ENCODE measurements at places on chromosomes 7 and 10.
A peak's percentile ranks its signal among the peaks of the same experiment; 100 is the strongest.

GRCh38 chr10:51920672-51921071 is 221.3 kb upstream of the CSTF2T start:
- no peak for DNase-seq

GRCh38 chr7:138546064-138546619 is 86.1 kb downstream of the TRIM24 start:
- DNase-seq: no peak

DNA sequence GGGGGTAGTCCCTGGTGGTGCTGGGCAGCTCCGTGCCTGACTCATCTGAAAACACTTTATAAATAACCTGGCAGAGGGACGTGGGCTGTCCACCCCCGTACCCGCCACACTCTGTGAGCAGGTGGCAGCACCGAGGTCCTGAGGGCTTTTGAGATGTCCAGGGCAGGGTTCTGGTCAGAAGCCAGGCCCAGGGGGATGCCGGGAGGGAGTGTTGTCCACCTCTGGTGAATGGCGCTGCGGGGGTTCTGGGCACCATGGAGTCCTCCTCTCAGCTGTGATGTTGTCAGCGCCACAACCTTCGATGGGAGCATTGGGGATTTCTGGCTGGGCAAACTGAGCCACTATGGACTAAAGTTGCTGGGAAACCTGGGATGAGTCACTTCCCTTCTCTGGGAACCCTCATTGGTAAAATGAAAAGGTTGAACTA is 27.4 kb upstream of the GOLGA7B start:
- no peak for DNase-seq

DNA sequence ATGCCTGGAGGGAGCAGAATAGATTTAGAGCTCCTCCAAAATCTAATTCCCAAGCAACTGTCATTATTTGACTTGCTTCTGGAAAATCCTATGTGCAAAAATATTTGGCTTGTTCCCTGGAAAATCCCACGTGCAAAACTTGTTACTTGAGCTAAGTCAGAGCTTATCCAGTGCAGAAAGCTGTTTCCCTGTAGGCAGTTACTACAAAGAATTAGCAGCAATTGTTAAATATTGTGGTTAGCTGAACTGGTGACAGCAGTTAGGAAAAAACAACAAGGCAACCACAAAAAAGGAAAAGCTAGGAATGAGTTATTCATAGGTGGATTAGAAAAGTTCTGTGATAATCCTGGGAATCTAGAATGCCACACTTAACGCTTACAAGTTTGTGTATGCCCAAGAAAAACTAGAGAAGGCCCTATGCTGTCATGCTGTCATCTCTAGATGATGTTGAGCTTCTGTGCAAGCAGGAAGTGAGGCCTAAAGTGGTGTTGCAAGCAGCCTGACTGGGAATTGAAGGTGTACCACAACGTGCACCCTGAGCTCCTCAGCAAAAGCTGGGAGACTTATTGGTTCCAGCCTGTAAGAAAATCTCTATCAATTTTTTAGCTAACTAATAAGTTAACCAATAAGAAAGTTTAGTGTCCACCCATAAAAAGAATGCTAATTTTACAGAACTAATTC is 738.6 kb upstream of the LRRTM3 start:
- peak; percentile 1 for DNase-seq

- no peak for DNase-seq
Measured at GRCh38 chr10:84846658-84847316, 518.4 kb downstream of the CCSER2 start.

DNA sequence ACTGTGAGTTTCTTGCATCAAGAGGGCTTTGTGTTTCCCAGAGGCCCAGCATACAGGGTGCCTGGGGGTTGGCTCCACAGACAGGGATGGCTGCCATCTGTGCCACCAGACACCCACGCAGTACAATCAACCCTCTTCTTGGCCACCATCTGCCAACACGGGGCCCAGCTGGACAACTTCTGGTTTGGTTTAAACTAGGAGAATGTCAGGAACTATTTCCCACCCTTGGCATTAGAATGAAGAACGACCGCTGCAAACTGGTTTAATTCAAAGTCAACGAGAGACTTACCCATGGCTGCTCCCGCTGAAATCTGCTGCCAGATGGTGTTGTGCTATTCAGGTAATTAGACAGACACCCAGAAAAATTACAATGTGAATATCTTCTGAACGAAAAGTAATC is 27.8 kb downstream of the NMT2 start:
- no peak for DNase-seq

DNA sequence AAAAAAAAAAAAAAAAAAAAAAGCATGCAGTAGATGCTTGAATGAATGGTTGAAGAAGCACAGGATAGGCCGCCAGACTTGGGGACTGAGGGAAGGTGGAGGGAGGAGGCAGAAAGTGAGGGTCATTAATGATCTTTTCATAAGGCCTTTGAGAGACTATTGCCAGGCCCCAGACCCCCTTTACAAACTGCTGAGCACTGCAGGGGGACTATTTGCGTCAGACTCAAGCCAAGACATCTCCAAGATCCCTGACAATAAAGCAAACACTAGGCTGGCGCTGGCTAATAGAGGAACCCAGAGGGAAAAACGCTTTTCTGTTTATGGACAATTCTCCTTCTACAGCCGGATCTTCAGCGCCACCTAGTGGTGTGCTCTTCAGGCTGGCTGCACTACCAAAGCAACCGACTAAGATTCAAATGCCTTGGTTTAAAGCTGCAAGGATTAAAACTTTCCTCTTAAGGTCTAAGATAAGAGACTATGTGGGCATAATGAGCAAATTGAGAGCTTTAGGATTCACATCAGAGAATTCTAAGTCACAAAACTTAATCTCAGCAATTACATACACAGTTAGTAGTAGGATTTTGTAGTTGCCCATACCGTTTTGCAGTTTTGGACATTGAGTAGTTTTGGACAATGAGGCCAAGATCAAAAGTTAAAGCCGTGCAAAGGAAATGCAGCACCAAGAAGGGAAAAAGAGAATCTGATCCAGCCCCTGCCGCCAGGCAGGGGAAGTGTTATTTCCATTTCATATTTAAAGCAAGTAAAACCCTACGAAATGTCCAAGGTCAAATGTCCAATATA is 17.9 kb upstream of the AGK start:
- DNase-seq: peak; percentile 31

DNA sequence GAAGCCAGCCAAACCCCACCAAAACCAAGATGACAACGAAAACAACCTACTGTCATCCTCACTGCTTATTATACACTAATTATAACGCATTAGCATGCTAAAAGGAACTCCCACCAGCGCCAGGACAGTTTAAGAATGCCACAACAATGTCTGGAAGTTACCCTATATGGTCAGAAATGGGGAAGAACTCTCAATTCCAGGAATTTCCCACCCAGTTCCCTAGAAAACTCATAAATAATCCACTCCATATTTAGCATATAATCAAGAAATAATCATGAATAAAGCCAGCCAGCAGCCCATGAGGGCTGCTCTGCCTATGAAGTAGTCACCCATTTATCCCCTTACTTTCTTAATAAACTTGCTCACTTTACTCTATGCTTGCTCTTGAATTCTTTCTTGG is 20.8 kb downstream of the MICU1 start:
- no peak for DNase-seq

DNA sequence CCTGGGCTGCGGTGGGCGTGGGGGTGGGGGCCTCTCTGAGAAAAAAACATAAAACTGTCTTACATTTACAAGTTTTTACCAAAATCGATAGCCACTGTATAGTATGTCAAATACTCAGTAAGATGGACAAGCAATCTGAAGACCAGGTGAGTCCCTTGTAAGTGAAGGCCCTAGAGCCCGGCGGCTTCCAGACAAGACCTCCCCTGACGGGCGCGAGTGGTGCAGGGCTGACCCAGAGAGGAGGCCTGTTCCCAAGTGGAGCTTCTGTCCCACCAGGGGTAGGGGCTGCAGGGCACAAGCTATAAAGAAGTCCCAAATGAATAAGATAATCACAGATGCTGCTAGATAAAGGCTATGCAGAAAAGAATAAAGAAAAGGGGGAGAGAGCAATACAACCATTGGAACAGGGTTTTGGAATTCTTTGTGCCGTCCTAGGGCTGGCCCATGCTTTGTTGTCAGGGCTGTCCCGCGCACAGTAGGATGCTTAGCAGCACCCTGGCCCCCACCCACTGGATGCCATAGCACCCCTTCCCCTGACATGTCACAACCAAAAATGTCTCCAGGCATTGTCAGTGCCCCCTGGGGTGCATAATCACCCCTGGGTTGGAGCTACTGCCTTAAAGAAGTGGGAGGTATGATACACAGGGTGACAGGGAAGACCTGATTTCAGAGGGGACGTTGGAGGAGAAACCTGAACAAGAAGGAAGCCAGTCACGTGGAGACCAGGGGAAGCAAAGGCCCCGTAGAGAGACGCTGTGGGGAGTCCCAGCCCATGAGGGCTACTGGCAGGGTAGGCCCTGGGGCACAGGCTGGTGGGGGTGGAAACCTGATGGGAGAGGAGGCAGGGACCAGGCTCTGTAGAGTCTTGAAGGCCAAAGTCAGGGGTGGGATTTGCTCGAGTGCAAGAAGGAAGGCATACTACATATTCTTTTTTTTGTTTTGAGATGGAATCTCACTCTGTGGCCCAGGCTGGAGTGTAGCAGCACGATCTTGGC is 43.1 kb downstream of the CHST15 start:
- DNase-seq: no peak

DNA sequence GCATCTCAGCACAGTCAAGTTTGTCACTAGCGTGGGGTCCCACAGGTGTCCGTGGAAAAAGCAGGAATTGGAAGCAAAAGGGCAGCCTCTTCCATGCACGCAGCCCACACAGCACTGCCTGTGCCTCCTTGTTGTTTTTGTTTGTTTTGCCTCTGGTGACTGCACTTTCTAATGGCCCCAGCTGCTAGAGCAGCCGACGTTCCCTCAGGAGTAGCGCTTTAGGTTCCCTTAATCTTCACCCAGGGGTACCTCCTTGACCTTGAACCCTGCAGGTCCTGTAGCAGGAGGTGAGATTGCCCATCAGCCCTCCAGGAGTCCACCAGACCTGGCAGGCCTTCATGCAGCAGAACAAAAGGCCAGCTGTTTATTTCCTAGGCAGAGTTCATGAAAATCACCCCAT is 210.1 kb downstream of the CACNB2 start:
- DNase-seq: no peak

GRCh38 chr10:15067154-15067553 is 21.4 kb downstream of the ACBD7 start:
- no peak for DNase-seq

- no peak for DNase-seq
Measured at GRCh38 chr7:30843741-30844482, 67.7 kb upstream of the AQP1 start.

DNA sequence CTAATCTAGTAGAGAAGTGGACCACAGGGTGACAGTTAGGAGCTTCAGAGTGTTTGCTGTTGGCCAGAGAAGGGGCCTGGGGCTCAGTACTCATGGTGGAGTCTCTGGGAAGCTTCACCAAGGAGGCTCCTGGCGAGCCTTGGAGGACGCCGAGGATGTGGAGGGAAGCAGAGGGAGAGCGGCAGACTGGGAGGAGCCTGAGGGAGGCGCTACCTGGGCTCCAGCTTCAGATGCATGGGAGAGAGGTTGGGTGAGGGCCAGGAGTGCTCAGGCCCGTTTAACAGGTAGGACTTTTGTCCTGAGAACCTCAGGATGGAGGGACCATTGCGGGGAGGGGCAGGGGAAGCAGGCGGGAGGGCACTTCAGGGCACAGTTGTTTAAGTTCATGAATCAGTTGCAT is 24.2 kb downstream of the DOCK1 start:
- DNase-seq: no peak

GRCh38 chr10:86594535-86594934 is 59.8 kb upstream of the OPN4 start:
- no peak for DNase-seq

GRCh38 chr10:23472181-23472580 is 33.3 kb downstream of the OTUD1 start:
- DNase-seq: no peak

DNA sequence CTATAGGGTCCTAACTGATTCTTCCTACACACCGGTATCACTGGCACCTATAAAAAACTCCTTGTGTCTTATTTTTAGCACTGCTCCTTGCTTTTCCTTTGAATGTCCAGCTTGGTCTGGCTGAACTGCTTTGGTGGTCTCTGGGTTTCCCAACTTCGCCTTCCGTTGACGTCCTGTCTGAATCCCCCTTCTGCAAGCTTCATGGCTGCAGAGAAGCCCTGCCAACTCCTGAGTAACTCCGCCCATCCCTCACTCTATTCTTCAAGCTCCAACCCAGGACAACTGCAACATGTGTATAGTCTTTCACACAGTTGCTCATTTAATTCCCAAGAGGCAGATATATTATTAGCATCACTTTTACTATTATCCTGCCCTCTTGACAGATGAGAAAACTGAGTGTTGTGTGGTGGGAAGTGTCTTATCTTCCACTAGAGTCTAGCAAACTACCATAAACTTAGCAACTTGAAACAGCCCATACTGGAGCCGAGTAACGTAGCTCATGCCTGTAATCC is 40.9 kb downstream of the MTURN start:
- DNase-seq: no peak

GRCh38 chr10:73997461-73997786 is 492 bp upstream of the VCL start:
- DNase-seq: no peak

- no peak for DNase-seq
Measured at GRCh38 chr10:100554902-100555301, 19.2 kb downstream of the HIF1AN start.

GRCh38 chr7:85474234-85474633 is 287.4 kb upstream of the SEMA3D start:
- DNase-seq: no peak

GRCh38 chr7:142506601-142507000 is 242.7 kb upstream of the PRSS1 start:
- no peak for DNase-seq

GRCh38 chr10:102962951-102963755 is 45.1 kb downstream of the CNNM2 start:
- DNase-seq: no peak

DNA sequence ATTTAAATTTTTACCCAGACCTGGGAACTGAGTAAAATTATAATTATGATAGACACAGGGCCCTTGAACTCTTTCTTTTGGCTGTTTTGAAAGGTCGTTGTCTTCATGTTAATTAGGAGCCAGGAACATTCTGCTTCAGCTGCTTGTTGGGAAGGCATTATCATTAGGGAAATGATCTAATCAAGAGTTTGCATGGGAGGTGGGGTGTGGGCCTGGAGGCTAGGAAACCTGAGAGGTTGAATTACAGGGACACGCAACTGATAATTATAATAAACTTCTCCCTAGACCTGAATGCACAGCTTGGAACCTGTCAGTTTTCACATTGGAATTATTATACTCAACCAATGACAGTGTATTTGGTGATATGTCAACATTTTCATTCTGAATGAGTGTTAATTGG is 237.7 kb downstream of the CACNB2 start:
- DNase-seq: no peak

DNA sequence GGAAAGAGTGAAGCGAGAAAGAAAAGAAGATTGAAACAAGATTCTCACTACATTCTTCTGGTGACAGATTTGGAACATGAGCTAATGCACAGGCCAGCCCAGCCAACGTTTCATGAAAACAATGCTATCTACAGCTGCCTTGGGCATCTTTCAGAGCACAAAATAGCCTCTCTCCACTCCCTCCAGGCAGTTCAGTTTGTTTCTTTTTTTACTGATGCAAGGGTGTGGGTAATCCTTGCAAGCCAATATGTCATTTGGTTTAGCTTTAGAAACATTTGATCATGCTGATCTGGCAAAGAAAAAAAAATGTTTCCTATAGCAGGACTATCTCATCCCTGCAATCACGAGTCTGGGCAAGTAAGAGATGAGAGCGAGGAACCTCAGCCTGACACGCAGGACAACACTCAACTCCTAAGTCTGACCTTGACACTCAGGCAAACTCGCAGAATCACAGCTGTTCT is 35.9 kb downstream of the SVIL start:
- DNase-seq: no peak

Measured in GF-D8 (cell line).